ENCODE measurements at places on chromosomes 12 and 14. TPM values are rescaled to one million over a fixed set of nuclear protein-coding genes. Genes with fewer than 3 reads are reported as not detected.

The GCH1 gene
- 7.4 TPM for total RNA-seq

The SCNN1A gene
- 1.5 TPM for total RNA-seq

The KRT74 gene
- total RNA-seq = not detected

The RAPGEF3 gene
- total RNA-seq = 39.2 TPM

The BICDL1 gene
- 1.7 TPM for total RNA-seq

The KRAS gene
- total RNA-seq = 29.7 TPM

The KRT2 gene
- total RNA-seq = not detected

The PLEKHG7 gene
- total RNA-seq = not detected

The MAP3K9 gene
- 1.5 TPM for total RNA-seq

The CISTR gene
- not detected for total RNA-seq

The DCN gene
- total RNA-seq = 863 TPM

The SLC4A8 gene
- 3.2 TPM for total RNA-seq

The ITGA7 gene
- total RNA-seq = 747 TPM

The BCL11B gene
- 1.3 TPM for total RNA-seq

The GPR65 gene
- total RNA-seq = 3.9 TPM

The USP44 gene
- total RNA-seq = 1.6 TPM

The CEBPE gene
- 0.29 TPM for total RNA-seq

The TAS2R50 gene
- 3.3 TPM for total RNA-seq
